Astrocyte of the cerebellum (primary cell): ENCODE measurements at places on chromosomes 5 and 9.

DNA sequence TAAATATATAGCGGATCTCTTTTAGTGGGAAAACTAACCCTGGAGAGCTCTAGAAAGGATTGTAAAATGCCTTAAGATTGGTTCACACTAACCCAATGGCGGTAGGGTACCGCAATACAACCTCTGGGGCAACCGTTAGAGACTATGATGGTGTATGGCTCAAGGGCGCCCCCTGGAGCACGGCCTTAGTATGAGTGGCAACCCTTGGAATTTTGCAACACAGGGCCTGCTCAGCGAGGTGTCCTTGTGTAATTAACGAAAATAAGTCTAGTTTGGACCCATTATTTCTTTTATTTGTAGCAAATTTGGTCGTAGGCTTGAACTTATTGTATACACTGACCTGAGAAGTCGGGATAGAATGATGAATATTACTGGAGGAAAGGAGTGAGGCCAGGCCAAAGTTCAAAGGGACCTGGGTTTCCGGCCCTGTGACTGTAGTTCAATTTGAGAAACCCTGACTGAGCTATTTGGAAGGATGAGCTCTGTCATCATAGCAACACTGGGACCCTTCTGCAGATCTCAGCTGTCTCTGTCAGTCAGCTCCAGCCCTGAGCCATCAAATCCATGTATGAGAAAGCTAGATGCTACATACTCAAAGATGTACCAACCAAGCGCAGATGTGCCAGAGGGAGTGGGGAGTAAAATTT, 54.8 kb downstream of the CAMK4 start:
- DNase-seq, result peak; percentile 3

DNA sequence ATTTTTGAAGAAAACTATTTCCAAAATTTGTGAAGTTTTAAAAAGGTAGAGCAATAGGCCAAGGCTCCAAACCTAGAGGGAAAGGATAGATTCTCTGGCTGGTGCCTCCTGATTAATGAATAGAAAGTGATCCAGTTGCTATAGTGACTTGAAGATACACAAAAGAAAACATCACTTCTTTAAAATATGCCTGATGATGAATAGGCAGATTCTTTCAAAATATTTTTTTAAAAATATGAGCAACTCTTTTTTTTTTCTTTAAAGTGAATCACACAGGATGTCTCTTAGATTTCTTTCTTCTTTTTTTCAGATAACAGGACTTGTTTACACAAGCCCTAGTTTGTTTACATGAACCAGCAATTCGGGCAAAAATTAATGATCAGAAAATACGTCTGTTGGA, 124.4 kb downstream of the RFK start:
- no peak for DNase-seq

DNA sequence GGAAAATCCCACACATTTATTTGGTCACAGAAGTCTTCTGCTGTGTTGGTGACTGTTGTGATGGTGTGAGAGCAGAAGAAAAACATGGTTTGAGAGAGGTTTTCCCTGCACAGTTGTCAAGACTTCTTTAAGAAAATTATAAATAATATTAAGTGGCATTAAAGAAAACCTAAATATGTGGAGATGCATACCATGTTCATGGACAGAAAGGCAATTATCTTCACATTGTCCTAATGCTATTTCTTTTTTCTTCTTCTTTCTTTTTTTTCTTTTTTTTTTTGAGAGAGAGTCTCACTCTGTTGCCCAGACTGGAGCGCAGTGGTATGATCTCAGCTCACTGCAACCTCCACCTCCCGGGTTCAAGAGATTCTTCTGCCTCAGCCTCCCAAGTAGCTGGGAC, 24.3 kb upstream of the ERGIC1 start:
- no peak for DNase-seq

GRCh38 chr9:120486347-120486746, 93.6 kb downstream of the CDK5RAP2 start:
- DNase-seq, result no peak

DNA sequence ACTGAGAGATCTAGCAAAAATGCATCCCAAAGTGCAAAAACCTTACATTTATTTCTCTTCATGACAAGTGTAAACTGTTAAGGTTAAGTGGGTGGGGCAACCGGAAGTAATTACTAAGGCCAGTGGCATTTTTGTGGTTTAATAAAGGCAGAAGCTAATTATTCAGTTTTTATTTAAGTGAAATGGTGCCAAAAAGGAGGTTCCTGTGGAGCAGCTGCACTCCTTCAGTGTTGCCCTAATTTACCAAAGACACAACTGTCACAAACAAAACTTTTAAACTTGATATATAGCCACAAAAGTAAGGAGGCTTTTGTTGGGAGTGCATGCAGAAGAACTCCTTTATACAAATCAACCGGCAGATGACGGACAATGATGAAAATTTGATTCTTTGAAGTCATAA, 81.6 kb downstream of the NDUFS4 start:
- DNase-seq, result peak; percentile 20

DNA sequence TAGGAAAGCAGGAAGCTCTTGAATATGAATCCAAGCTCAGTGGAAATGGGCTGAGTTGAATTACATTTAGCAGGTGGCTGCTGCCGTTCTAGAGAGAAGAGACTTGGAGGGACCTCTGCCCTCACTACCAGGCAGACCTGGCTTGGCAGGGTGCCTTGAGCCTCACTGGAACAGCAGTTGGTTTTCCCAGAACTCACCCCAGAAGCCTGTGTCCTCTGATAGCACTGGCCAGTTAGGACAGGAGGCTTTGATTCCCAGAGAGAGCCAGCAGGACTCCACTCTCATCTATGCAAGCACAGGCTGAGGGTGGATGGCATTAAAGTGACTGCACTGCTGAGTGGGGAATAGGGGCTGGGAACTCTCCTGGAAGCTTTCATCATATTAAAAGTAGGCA, 54.8 kb downstream of the PWWP2A start:
- no peak for DNase-seq

GRCh38 chr9:680106-680505, 161.4 kb upstream of the DMRT1 start:
- no peak for DNase-seq

GRCh38 chr9:77427256-77427927, 220.7 kb downstream of the GNA14 start:
- no peak for DNase-seq

GRCh38 chr5:140557965-140558364, 692 bp upstream of the SRA1 start:
- DNase-seq, result no peak

- DNase-seq, result no peak
These were observed 41.6 kb downstream of the TRIO start for GRCh38 chr5:14184725-14185124.

GRCh38 chr5:56833325-56833724, 18.0 kb downstream of the MAP3K1 start:
- no peak for DNase-seq

DNA sequence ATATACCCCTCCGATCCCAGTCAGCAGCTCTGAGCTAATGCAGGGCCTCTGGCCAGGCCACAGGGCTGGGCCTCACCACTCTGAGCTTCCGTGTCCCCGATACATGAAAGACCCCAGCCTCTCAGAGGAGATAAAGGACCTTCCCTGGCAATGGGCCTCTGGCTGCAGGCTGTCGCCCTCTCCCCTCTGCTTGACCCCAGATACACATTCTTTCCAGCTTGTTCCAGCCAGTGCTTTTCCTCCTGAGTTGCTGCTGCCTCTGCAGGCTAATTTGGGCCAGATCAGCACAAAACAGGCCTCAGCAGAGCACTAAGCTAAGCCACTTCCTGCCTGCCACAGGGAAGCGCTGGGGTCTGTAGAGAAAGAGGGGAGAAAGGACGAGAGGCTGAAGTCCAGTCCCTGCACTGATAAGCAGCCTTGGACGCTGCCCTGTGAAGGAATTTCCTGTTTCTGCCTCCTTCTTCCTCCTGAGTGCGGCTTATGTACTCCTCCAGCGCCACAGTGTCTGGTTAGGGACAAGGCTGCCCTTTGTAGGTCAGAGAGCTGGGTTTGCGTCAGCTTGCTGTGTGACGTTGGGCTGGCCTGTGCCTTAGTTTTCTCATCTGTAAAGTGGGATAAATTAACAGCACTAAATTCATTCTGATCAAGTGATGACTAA, 73.0 kb upstream of the IL17B start:
- DNase-seq, result no peak

DNA sequence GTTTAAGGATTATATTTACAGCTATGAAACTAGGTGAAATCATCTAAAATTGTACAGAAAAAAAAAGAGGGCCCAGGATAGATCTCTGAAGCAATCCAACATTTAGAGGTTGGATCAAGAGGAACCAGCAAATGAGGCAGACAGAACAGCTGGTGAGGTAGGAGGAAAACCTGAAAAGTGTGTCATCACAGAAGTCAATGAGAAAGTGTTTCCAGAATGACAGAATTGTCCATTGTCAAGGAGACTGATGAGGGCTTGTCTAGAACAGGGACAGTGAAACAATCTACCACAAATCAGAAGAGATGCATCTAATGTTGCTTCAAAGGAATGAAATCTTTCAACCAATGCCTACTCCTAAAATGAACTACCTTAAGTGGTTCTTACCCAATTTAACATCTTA, 6.6 kb downstream of the C5orf63 start:
- no peak for DNase-seq

GRCh38 chr5:27010646-27011045, 27.7 kb downstream of the CDH9 start:
- DNase-seq, result no peak

- DNase-seq, result no peak
These were observed 6.3 kb downstream of the UCK1 start for GRCh38 chr9:131524665-131525315.

- no peak for DNase-seq
These were observed 66.4 kb downstream of the DAPK1 start for GRCh38 chr9:87564111-87564510.

GRCh38 chr5:138504799-138505198, 38.2 kb downstream of the ETF1 start:
- DNase-seq, result no peak

- no peak for DNase-seq
These were observed 165.7 kb downstream of the NDUFS4 start for GRCh38 chr5:53726121-53726520.

DNA sequence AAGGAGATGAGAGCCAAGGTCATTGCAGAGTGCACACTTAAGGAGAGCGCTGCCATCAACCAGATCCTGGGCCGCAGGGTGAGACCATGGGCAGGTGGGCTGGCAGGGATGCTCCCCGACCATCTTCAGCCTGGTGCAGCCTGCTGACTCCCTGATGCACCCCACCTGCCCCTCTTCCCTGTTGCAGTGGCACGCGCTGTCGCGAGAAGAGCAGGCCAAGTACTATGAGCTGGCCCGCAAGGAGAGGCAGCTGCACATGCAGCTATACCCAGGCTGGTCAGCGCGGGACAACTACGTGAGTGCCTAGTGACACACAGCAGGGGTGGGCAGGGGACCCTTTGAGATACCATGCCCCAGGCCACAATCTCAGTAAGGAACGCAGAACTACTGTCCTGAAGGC, 28.3 kb downstream of the TCF7 start:
- DNase-seq, result no peak

GRCh38 chr9:16458696-16459420, 411.6 kb downstream of the BNC2 start:
- peak; percentile 36 for DNase-seq

DNA sequence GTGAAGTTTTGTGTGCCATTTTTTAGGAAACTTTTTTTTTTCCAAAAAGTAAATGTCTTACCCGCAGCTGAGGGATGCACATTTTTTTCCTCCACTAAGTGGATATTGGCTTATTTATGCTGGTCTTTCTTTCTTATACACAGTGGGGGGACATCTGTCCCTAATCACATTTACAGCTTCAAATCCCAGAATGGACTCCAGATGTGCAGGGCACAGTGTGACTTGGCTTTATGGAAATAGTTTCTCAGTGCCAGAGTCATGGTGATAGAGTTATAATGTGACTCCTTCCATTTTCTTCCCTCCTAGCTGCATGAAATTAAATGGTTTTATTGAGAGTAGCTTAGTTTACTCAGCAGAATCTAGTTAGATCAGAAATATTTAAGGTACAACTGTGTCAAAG, 66.5 kb downstream of the SV2C start:
- DNase-seq, result no peak

- DNase-seq, result no peak
These were observed 2.4 kb downstream of the PCYOX1L start for GRCh38 chr5:149360272-149360671.

GRCh38 chr5:142386137-142387023, 61.6 kb upstream of the SPRY4 start:
- DNase-seq, result no peak
